ENCODE measurements at places on chromosomes 11 and 22.

- no peak for DNase-seq
These were observed 1.1 kb upstream of the CYTH4 start for GRCh38 chr22:37281195-37281594.

- DNase-seq = peak; percentile 83
These were observed 91.0 kb downstream of the FEZ1 start for GRCh38 chr11:125404811-125405790.

- no peak for DNase-seq
These were observed 9.4 kb upstream of the PMM1 start for GRCh38 chr22:41598891-41599635.

DNA sequence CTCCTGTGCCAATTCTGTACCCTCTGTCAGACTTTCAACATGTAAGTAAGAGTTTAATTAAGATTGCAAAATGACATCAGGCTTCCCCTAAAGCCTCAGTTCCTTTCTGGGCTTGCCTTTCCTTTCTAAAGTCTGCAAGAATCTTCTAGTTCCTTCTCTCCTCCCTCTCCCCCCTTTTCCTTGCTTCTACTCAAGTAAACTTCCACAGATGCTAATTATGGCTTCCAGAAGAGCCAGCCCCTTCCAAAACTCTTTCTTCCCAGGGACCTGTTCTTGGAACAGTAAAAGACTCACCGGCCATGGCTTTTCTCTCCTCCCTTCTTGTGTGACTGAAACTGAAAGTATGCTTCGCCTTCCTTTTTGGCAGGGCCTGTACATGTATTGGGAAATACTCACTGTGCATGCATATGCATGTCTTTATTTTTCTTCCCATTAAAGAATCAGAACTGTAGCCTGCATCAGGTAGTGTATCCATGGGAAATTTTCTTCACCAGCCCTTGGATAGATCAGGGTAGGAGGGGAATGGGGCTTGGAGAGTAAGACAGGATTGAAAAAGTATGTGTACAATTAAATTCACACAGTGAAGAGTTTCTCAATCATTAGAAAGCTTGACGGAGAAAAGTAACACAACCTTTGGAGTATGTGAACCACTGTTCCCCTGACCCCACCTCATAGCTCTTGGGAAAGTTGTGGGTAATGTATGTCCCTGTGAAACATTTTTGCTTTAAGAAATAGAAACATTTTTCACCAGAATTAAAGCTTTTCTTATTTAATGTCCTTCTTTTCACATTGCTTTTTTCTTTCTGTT, at the start of gene CASP1:
TSS of gene CASP1 (minus strand) at position 332 of the 808 bp plus-strand sequence. CDS start at position 301, 31 bp downstream.
- DNase-seq = peak; percentile 9

GRCh38 chr11:74574563-74574962, 17.8 kb upstream of the POLD3 start:
- no peak for DNase-seq

DNA sequence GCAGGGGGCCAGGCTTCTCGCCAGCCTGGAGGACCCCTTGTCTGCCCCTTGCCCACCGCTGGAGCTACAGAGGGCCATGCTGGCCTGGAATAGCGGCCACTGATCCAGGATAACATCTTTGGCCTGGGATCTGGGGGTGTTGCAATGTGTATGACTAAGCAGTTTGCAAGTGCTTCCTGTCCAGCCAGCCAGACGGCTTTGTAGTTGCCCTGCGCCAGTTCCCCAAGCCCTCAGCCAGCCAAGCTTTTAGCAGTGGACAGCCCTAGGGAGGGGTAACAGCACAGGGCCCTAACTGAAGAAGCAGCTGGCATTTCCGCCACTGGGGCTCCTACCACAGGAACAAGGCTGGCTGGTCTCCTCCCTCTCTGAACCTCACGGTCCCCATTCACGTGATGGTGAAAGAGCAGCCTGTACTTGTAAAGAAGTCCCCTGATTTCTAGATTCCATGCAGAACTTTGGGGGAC, 32.1 kb downstream of the UQCR10 start:
- no peak for DNase-seq

GRCh38 chr22:46370584-46371291, 35.2 kb downstream of the TRMU start:
- DNase-seq = no peak

- DNase-seq = no peak
These were observed 481.7 kb upstream of the CADM1 start for GRCh38 chr11:115985896-115986295.
